ENCODE measurements at places on chromosomes 1 and 21. TPM values are rescaled to one million over a fixed set of nuclear protein-coding genes. Genes with fewer than 3 reads are reported as not detected.

Gene CELA2A
- not detected for total RNA-seq

Gene ZNF281
- total RNA-seq, result 18.2 TPM

DNA sequence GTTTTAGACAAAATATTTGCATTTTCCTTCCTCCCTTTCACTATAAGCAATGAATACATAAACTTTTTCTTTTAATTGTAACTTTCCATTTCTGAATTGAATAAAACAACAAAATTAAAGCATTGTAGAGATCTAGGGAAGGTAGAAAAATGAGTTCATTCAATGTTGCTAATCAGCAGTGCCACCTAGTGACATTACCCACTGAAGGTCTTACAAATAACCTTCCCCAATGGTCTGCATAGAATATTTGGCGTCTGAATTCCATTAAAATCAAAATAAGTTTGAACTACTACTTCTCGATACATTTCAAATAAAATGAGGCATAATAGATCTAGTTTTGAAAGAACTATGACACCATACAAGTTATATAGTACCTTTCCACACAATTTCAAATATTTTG, 19.6 kb downstream of the FH start:
- no peak overlapping the region for H3K4me3 ChIP-seq
- no peaks in the 10 kb centered on the region for H3K27me3 ChIP-seq
- H3K27ac ChIP-seq, result no peak overlapping the region
- no peaks in the 10 kb centered on the region for H3K4me1 ChIP-seq
- DNase-seq, result no peak
- H3K36me3 ChIP-seq, result peaks cover 94% of the 10 kb centered on the region

DNA sequence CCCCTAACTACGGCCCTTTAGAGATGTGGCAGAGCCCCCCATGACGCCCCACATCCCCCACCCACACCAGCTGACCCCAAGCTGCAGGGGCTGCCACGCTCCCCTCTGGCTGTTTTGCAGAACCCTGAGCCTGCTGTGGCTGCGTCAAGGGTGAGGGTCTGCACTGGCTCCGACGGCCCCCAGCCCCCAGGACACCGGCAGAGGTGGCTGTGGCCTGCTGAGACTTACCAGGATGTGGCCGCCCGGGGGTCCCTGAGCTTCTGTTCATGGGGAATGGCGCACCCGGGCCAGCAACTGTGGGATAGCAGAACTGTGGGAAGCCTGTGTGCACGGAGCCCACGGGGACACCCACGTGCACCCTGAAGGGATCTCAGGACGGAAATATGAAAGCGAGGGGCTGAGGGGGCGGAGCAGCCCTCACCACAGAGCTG, 12.8 kb upstream of the RNF223 start:
- no peaks in the 10 kb centered on the region for H3K4me1 ChIP-seq
- DNase-seq, result peak; percentile 23
- H3K27ac ChIP-seq, result no peak overlapping the region
- H3K36me3 ChIP-seq, result no peaks in the 10 kb centered on the region
- no peak overlapping the region for H3K4me3 ChIP-seq

Gene MARK1
- 2.4 TPM for total RNA-seq

Measured in lower lobe of right lung (tissue), 2 donors.